CD14-positive monocyte (primary cell): ENCODE measurements at places on chromosomes 1 and 21. TPM values are rescaled to one million over a fixed set of nuclear protein-coding genes. Genes with fewer than 3 reads are reported as not detected.

Gene UBE4B
- polyA plus RNA-seq, result 6.0 TPM

DNA sequence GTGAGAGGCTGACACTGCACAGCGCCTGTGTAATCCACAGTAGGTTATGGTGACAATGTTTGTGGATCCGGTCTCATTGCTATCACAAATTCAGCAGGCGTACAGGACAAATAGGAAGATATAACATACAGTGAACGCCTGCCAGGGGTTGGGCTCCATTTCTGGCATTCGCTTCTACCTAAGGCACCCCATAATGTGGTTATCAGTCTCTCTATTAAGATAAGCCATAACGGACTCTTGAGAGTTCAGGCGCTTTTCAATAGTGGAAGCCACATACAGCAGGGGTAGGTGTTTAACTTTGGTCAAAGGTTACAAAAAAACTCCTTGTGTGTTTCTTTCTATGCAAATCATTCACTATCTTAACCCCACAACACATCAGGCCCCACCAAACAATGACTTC lies 72.8 kb downstream of the SIPA1L2 start:
- no peak overlapping the region for H3K4me3 ChIP-seq
- DNase-seq, result no peak
- H3K27me3 ChIP-seq, result no peaks in the 10 kb centered on the region
- H3K27ac ChIP-seq, result no peak overlapping the region

DNA sequence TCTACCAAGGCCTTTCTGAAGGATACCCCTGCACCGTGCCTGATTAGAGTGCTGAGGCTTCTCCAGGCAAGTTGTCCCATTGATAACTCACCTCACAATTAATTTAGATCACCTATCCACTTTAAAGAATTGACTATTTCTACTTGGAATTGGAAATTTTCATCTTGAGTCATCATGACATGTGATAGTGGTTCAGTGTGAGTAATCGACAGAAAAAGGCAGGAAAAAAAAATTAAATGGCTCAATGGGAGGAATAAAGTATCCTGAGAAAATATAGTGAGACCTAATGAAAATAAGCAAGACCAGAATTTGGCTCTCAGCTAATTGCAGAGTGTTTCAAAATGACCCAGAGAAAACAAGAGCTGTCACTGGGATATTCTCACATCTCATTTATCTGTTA lies 222.4 kb upstream of the C8B start:
- H3K27ac ChIP-seq, result no peak overlapping the region
- no peak overlapping the region for H3K4me3 ChIP-seq
- H3K36me3 ChIP-seq, result no peaks in the 10 kb centered on the region
- no peaks in the 10 kb centered on the region for H3K4me1 ChIP-seq
- DNase-seq, result no peak

DNA sequence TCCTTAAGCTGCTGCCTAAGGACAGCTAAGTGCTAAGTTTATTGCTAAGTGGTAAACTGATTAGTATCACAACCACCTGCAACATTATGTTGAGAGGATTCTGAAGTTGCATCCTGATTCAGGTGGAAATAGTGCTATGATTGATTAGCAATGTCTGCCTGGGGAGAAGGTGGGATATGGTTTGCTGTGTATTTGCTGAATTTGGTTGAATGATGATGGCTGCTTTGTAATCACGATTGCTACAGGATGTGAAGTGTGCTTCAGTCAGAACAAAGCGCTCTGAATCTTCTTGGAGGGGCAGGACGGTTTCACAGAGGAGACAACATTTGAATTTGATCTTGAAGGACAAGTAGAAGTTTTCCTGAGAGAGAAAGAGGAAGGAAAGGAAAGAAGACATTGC lies 226.0 kb downstream of the ST6GALNAC3 start:
- no peak for DNase-seq
- no peaks in the 10 kb centered on the region for H3K36me3 ChIP-seq
- no peaks in the 10 kb centered on the region for H3K27me3 ChIP-seq

GRCh38 chr1:169360415-169360814 lies 7.2 kb downstream of the NME7 start:
- no peaks in the 10 kb centered on the region for H3K4me1 ChIP-seq
- H3K27me3 ChIP-seq, result no peaks in the 10 kb centered on the region
- no peaks in the 10 kb centered on the region for H3K36me3 ChIP-seq
- no peak for DNase-seq
- H3K4me3 ChIP-seq, result no peak overlapping the region
